Hematopoietic multipotent progenitor cell treated with erythropoietin and hydrocortisone succinate and interleukin-3 and kit ligand, for 17 days (in vitro differentiated cells): ENCODE measurements at places on chromosomes 7 and 10.

DNA sequence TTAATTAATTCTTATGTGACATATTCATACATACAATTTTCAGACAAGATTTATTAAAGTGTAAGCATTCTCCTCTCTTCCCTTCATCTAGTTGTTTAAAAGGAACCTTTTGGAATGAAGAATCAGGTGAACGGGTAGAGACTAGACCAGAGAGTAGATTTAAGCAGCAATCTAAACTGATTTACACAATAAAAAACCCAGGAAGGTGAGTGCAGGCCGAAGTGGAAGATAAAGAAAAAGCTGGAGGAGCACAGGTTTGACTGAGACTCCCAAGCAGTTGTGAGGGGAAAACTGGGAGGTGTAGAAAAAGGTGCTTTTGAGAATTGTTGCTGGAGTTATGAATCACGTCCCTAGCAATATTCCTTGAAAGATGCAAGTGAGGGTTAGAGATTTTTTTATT lies 601.1 kb downstream of the SORCS1 start:
- no peak for DNase-seq

GRCh38 chr7:138833596-138833995 lies 35.6 kb upstream of the ATP6V0A4 start:
- no peak for DNase-seq

DNA sequence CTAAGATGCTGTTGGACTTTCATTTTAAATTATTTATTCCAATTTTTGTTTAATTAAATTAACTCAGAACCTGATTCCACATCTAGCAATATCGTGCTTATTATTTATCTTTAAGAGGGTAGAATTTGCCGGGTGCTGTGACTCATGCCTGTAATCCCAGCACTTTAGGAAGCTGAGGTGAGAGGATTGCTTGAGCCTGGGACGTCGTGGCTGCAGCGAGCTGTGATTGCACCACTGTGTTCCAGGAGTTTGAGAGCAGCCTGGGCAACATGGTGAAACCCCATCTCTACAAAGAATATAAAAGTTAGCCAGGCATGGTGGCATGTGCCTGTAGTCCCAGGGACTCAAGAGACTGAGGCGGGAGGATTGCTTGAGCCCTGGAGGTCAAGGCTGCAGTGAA lies 47.8 kb downstream of the ZFAND4 start:
- DNase-seq: no peak

DNA sequence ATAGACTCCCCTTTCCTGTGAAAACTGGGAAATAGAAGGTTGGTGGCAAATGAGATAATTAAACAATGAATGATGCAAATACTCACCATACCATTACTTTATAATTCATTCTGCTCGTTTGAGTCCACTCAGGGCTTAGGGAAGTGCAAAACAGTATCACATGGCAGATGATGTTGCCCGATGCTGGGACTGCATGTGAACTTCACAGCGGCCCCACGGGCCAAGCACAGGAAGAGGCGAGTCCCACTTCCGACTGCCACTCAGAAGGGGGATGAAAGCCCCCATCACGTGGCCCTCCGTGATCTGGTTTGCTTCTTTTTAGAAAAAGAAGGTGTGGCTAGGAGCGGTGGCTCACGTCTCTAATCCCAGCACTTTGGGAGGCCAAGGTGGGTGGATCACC lies 71.5 kb downstream of the PRPF18 start:
- no peak for DNase-seq

GRCh38 chr10:93894516-93895378 lies 969 bp downstream of the SLC35G1 start:
- no peak for DNase-seq

- DNase-seq: no peak
Observed at GRCh38 chr10:79416578-79417255, 28.7 kb downstream of the ZCCHC24 start.

DNA sequence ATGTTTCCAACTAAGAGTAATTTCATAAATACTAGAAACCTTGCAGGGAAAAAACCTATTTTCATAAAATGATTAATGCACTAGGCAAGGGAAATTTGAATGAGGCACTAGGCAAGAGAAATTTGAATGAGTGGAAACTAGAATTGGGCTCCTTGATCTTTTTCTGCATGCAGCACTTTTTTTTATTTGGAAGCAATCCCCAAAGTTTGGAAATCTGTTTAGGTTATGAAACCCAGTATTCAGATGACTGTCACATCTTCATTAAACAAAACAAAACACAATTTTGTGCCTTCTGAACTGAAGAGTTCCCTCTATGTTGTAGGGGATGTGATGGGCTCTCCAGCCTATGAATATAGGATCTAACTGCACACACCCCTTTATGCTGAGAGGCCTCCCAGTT lies 201.9 kb downstream of the BAMBI start:
- no peak for DNase-seq

DNA sequence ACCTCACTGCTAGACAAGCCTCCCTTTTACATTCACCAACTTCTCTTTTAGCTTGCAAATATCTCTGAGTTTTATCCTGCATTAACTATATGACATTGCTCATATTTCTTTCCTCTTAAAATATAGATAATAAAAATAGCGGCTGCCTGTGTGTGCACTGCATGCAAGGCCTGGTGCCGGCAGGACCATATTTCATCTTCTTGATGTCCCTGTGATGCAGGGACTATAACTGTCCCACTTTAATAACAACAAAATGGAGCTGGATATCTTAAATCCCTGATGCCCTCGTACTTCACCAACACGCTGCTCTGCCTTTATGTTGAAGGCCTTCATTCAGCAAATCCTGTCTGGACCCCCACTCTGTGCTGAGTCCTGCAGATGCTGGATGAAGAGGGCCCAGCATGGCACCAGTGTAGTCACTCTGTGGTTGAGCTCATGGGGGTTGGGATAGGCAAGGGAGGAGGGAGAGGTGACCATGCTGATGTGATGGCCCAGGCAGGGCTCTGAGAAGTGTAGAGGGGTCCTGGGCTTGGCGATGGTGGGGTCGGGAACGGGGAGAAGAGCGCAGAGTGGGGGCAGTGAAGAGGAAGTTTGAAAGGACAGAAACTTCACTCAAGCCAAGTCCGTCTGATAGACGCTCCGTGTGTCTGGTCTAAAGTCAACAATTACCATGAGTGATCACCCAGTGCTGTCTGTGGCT lies 40.4 kb downstream of the C10orf90 start:
- no peak for DNase-seq

GRCh38 chr7:73585196-73585595 lies 6.8 kb upstream of the TBL2 start:
- DNase-seq: no peak

GRCh38 chr10:24255115-24255880 lies 46.4 kb downstream of the KIAA1217 start:
- DNase-seq: no peak

- DNase-seq: no peak
Observed at GRCh38 chr7:127755965-127756364, 104.0 kb downstream of the SND1 start.

- no peak for DNase-seq
Observed at GRCh38 chr7:152615031-152615741, 60.8 kb downstream of the XRCC2 start.

DNA sequence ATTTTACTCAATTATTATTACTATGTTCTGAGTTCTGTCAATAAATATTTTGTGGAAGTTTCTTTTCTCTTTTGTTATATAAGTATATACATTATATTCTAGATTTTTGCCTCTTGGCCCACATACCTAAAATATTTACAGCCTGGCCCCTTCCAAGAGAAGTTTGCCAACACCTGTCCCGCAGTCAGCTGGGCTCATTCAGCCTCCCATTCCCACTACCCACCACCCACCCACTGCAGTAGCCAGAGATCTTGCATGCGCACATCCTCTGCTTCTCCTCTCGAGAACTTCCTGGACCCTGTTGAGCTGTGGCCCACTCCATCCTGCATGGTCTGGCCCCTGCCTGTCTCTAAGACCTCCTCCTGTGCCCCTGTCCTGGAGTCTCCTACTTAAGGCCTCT lies 33.6 kb downstream of the WIPF3 start:
- DNase-seq: no peak

- no peak for DNase-seq
Observed at GRCh38 chr7:4809091-4809591, 33.7 kb downstream of the AP5Z1 start.

GRCh38 chr7:71239586-71240268 lies 107.8 kb downstream of the GALNT17 start:
- DNase-seq: no peak

DNA sequence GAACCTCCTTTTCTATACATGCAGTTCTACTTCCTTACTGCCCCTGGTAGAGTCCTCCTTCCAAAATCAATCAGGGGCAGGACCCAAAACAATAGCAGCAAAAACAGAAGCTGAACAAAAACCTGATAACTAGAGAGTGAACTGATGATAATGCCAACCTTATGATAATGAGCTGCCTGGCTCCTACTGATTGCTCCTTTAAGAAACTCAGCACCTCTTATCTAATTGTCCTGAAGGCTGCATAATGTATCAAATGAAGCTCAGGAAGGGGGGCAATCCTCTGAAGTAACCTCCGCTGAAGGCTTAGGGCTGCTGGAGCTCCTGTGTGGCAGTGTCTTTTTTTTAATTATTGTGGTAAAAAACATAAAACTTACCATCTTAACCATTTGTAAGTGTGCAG lies 257.0 kb downstream of the PHTF2 start:
- no peak for DNase-seq

- DNase-seq: no peak
Observed at GRCh38 chr7:130896051-130896881, 162.3 kb upstream of the KLF14 start.

GRCh38 chr7:38775506-38776175 lies 133.3 kb downstream of the VPS41 start:
- DNase-seq: no peak

- DNase-seq: no peak
Observed at GRCh38 chr7:128937647-128938543, at the start of gene IRF5. TSS of gene IRF5 (plus strand) at chr7:128937927. CDS start at chr7:128942082, 4,155 bp downstream.

DNA sequence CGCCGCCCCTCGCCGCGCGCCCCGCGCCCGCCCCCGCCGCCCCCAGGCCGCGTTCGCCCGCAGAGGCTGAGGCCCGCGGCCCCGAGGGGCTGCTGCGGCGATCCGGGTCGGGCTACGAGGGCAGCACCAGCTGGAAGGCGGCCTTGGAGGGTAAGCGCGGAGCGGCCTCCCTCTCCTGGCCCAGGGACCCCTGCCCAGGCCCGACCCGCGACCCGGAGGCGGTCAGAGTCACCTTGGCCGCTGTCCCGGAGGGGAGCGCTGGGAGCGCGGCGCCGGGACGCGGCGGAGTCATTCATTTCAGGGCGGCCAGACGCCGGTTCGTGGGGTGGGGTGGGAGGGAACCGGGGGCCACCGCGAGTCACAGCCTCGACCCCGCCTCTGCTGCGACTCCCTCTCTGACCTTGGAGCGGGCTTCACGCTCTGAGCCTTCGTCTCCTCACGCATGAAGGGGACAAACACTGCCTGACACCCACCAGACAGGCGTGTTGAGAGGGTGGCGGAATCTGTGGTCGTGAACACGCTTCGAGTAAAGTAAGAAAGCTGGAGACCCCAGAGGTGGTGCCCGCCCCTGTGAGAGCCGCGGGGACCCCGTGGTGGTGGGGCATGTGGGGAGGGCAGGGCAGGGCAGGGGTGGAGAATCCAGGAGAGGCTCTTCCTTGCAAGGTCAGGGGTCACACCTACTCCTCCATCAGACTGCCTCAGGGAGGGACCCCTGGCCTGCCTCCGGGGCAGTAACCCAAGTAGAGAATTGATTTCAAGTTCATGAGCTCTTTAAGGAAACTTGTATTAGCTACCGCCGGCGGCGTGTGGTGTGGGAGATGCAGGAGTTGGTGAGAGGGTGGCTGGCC lies 707 bp downstream of the CLEC2L start:
- DNase-seq: no peak

- DNase-seq: no peak
Observed at GRCh38 chr10:63219749-63220148, 86.6 kb downstream of the NRBF2 start.

DNA sequence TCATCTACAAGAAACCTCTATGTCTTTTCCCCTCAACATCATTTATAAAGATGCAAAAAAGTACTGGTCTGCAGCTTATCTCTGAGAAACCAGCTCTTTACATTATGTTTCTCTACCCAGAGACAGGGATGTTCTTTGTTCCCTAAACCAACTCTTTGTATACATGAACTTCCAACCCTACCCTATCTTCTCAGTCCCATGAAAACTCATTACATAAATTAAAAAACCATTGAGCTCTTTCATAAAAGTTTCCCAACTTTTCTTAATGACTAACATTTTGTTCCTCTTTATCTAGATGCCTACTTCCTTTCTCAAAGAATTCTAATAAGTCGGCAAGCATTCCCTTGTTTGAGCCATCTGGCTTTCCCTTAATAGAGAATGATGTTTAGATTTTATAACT lies 192.8 kb upstream of the AGK start:
- DNase-seq: no peak

GRCh38 chr10:103419101-103419500 lies 22.7 kb downstream of the PDCD11 start:
- DNase-seq: no peak

DNA sequence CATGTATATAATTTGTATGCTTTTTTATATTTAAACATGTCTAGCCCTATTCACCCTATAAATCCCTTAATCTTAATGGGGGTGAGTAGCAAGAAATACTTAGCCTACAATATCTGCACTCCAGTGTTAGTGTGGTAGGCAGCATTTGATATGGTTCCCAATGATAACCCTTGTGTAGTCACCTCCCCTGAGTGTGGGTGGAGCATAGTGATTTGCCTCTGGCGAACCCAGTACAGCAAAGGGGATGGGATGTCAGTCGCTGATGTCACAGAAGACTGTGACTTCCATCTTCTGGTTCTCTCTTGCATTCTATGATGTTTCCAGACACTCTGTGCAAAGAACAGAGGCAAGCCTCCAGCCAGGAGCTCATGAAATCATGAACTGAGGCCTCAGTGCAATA lies 211.2 kb downstream of the CRPPA start:
- DNase-seq: no peak

DNA sequence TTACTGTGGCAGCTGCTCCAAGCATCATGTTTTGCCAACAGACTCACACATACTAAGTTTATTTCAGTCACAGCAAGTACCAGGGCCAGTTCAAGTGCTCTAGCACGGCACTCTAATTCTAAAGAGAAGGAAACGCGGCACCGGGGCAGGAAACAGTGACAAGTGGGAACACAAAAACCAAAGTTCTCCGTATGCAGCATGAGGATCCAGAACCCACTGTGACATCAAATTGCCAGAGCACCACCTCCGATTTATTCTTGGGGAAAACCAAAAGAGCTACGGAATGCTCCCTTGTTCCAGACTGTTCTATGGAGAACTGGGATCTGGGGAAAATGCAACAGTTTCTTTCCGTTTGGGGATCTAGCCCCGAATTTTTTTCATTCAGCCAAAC lies 448 bp upstream of the PTER start:
- no peak for DNase-seq

- no peak for DNase-seq
Observed at GRCh38 chr10:73871295-73872189, 2.8 kb downstream of the CAMK2G start.
